ENCODE measurements at places on chromosomes 7 and 10. TPM values are rescaled to one million over a fixed set of nuclear protein-coding genes. Genes with fewer than 3 reads are reported as not detected.

The LIPK gene
- not detected for total RNA-seq

The HSPA12A gene
- total RNA-seq, result 15.0 TPM

GRCh38 chr10:10797513-10797912 is 220.2 kb upstream of the CELF2 start:
- DNase-seq, result no peak

GRCh38 chr7:135980665-135981180 is 3.6 kb upstream of the MTPN start:
- no peak for DNase-seq

GRCh38 chr7:7914547-7914946 is 54.0 kb upstream of the GLCCI1 start:
- DNase-seq, result no peak

All from left ventricle myocardium inferior (tissue), 1 donor.